ENCODE measurements at places on chromosomes 16 and 17.

GRCh38 chr17:82838386-82839063, 1.3 kb downstream of the ZNF750 start:
- no peak for DNase-seq

DNA sequence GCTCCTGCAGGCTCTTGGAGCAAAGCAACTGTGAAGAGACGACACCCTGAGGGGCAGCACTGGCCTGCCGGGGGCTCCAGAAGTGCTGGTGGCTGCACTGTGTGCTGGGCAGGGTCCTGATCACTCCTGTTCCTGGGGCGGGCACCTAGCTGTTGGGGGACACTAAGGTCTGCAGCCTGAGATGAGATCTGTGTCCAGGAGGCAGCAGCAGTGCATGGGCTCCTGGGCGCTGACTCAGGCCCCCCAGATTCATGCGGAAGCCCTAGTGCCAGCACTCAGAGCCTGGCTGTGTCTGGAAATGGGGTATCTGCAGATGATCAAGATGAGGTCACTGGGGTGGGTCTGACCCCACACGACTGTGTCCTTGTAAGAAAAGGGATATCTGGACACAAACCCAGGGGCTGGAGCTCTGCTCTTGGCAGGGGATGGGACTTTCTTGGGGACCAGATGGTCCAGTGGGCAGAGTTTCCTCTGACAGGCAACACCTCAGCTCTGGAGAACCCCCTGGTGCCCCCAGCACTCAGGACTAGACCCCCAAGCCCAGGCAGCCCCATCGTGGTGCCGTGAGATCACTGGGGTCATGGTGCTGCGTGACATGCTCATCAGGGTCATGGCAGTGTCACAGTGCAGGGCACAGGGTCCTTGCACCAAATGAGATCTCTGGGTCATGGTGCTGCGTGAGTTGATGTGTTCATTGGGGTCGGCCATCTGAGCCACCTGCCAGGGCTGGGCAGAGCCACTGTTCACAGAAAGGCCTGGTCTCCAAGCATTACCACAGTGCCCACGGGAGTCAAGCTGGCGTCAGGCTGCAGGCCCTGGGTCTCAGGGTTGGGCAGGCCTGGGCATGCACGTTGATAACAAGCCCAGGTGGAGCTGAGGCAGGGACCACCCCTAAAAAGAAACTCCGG, 9.5 kb downstream of the FAAP100 start:
- DNase-seq = no peak

DNA sequence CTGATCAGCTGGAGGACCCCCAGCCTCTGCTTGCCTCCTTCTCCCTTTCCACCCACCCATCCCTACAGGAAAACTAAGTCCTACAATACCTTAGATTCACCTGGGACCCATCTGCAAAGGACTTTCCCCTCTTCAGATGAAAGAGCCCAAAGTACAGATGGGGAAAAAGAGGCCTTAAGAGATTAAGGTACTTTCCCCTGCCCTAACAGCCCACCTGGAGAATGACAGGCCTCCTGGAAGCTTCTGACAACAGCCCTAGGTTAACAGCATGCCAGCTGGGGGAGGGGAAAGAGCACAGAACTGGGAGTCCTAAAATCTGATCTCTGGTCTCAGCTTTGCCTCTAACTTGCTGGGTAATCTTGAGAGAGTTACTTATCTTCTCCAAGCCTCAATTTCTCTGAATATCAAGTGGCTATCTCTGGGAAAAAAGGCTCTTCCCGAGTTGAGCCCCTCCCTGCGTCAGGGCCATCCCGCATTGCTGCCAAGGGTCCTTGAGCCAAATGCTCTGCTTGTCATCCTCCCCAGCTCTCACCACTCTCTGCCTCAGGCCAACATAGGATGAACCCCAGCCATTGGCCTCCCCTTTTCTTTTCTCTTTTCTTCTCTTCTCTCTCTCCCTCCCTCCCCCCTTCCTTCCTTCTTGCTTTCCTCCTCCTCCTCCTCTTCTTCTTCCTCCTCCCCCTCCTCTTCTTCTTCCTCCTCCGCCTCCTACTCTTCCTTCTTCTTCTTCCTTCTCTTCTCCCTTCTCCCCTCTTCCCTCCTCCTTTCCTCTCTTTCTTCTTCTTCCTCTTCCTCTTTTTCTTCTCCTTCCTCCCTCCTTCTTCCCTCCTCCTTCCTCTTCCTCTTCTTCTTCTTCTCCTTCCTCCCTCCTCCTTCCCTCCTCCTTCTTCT, 22.5 kb upstream of the SP6 start:
- DNase-seq = no peak

GRCh38 chr16:57245472-57246113, 534 bp downstream of the ARL2BP start:
- DNase-seq = no peak

DNA sequence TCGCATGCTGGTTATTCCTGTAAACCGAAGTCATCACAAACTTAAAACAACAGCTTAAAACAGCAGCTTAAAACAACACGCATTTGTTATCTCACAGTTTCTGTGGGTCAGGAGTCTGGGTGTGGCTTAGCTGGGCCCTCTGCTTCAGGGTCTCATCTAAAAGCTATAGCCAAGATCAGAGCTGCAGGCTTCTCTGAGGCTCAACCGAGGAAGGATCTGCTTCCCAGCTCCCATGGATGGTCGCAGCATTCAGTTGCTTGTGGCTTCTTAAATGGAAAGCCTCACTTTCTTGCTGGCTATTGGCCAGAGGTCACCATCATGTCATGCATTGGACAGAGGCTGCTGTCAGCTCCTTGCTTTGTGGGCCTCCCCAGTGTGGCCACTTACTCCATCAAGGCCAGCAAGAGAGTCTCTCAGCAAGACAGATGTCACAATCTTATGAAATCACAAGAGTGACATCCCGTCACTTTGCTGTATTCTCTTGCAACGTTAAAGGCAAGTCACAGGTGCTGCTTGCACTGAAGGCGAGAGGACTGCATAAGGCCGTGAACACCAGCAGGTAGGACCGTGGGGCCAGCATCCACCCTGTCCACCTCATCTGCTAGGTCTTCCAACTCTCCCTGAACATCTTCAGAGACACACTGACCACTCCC, 117.9 kb upstream of the TNRC6C start:
- no peak for DNase-seq

- DNase-seq = no peak
Measured at GRCh38 chr16:11484691-11485258, 101.9 kb downstream of the LITAF start.

GRCh38 chr17:40122136-40122998, 596 bp downstream of the MSL1 start:
- no peak for DNase-seq

DNA sequence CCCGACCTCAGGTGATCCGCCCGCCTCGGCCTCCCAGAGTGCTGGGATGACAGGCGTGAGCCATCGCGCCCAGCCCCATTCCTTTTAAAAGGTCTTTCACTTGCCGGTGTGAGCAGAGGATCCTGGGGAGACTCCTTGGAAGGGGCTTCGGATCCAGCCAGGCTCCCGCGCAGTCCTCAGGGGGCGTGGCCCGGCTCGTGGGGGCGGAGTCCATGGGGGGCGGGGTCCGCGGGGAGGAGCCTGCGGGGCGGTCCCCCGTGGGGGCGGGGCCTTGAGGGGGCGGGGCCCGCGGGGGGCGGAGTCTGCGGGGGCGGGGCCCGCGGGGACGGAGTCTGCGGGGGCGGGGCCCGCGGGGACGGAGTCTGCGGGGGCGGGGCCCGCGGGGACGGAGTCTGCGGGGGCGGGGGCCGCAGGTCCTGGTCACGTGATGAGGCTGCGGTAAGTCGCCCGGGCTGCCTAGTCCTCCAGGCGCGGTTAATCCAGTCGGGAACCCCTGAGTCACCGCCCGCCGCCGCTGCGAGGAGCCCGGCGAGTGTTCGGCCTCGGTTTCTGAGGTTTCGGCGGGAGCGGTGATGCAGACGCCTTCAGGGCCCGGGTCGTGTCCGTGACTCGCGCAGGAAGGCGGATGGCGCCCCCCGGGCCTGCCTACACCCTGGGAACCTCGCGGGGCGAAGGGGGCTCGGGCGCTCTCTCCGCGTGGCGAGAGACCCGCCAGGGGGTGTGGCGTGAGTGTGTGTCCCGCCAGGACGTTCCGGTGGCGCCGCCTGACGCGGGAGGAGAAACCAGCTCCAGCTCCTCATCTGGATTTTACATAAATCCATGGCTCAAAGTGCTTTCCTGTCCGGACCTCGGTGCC, 23.6 kb upstream of the ABR start:
- no peak for DNase-seq

- no peak for DNase-seq
Measured at GRCh38 chr16:58148526-58148925, 19.3 kb upstream of the CFAP20 start.

DNA sequence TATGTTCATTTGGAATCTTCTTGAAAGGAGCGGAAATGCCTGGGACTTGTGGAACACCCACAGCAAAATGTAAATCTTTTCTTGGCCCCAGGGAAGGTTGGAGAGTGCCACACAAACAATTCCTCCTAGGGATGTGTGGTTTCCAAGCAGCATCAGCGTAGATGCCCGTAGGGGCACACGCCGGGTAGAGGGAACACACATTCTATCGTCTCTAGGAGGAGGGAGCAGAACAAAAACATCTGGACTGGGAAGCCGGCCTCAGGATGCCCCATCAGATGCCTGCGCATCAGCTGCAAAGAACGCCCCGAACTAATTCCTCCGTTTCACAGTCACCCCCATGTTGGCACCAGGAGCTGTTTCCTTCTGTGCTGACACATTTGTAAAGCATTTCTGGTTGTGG, 357.9 kb upstream of the ZFHX3 start:
- no peak for DNase-seq

DNA sequence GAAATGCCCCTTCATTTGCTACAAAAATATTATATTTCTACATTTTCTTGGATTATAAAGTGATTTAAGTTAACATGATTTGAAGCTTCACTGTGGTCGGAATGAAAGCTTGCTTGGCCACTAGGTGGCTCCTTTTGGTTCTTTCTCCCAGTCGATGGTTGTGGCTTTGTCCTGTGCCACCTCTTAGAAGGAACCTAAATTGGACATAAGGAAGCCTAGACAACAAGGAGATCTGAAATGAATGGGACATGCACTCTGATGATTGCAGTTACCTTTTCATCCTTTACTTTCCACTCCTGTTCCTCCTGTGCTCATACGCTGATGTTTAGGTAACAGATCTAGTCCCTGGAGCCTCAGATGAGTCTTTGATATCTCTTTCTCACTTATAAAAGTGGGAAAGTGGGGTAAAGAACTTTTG, 39.2 kb downstream of the FTO start:
- no peak for DNase-seq

- no peak for DNase-seq
Measured at GRCh38 chr16:85600530-85601271, 12.4 kb upstream of the GSE1 start.

DNA sequence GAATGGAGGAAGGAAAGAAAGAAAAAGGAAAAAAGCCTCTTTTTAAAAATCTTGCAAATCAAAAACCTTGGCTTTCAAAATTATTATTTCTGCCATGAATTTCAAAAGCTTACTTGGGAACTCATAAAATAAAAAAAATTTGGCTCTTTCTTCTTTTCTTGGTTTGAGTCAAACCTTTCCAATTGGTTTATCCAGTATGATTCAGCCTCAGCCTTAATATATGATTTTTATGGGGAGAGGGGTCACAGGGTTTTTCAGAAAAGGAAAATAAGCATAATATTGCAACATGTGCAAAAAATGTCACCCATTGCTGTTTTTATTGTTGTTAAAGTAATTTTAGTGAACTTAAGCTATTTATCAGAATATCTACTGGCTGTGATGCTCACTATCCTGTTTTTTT, 31.2 kb upstream of the HAPSTR1 start:
- no peak for DNase-seq

DNA sequence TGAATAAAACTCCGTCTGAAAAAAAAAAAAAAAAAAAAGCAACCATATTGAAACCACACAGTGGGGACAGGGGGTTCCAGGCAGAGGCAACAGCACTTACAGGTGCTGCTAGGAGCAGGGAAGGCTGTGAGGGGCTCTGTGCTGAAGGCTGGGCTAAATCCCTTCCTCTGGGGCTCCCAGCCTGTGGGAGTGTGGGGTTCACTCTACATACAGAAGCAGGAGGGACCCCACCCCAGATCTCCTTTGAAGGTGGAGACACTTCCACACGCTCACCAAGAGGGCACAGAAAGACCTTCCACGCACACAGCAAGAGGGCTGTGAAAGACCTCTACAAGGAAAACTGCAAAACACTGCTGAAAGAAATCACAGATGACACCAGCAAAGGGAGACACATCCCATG, 53.9 kb downstream of the USP22 start:
- DNase-seq = no peak

GRCh38 chr16:68695575-68695974, 41.5 kb upstream of the CDH1 start:
- DNase-seq = no peak

GRCh38 chr17:46059486-46059885, 60.4 kb downstream of the STH start:
- DNase-seq = no peak

- peak; percentile 48 for DNase-seq
Measured at GRCh38 chr16:31427441-31428278, 500 bp downstream of the COX6A2 start.

GRCh38 chr17:44333371-44333770, 8.7 kb upstream of the SLC25A39 start:
- DNase-seq = no peak

GRCh38 chr16:30605158-30605557, 5.0 kb downstream of the ZNF689 start:
- no peak for DNase-seq

- DNase-seq = no peak
Measured at GRCh38 chr17:79974566-79975497, 60.8 kb downstream of the TBC1D16 start.

GRCh38 chr17:76735586-76736348, 1.4 kb downstream of the SRSF2 start:
- no peak for DNase-seq

DNA sequence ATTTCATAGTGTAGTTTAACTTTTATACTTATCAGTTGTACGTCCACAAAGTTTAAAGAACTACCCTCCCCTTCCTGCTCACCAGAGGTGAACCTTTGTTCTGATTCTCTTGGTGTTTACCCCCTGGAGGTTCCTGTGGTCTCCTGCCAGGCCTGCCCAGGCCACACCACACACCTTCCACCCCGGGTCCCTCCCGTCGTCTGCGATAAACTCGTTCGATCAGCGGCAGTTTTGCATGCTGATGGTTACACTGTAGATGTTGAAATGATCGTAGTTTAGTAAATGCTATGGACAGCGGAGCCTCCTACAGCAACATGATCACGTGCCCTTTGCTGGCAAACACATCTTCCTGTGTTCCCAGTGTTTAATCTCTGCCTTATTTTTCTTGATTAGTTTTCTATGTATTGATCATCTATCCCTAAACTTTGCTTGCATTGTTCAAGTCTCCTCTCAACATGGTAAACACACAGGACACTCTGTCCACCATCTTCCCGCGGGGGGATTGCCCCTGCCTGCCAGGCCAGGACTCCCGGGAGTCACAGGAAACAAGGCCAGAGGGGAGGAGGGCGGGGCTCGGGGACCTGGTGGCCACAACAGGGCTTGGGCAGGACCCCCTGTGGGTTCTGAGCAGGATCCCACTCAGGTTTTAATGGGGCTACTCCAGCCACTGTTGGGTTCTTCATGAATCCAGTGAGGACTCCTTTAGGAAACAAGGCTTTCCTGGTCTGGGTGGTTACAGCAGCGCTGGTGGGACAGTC, 2.8 kb upstream of the ACSF3 start:
- no peak for DNase-seq

- DNase-seq = no peak
Measured at GRCh38 chr17:39671651-39672521, 3.6 kb downstream of the PNMT start.

- no peak for DNase-seq
Measured at GRCh38 chr17:34386343-34386696, 23.3 kb upstream of the CCL1 start.
